ENCODE measurements at places on chromosomes 3 and 15.

DNA sequence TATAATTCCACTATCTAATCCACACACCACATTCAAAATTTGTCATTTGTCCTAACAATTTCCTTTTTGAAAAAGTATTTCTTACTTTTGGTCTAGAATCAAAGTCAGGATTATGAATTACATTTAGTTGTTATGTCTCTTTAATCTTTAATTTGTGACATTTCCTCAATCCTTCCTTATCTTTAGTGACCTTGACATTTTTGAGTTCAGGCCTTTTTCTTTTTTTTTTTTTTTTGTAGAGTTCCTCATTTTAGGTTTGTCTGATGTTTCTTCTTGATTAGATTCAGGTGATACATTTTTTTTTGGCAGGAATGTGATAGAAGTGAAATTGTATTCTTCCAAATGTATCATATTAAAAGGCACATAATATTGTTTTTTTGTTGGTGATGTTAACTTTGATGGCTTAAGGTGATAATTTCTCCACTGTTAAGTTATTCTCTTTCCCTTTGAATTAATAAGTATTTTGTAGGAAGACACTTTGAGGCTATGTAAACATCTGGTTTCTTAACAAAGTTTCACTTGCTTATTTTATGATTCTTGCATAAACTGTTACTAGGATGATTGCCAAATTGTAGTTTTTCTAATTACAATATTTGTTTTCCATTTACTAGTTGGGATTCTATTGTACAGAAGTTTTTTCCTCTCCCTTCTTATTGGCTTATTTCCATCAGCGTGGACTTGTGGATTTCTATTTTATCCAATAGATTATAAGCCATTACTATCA, 16.3 kb downstream of the SLC35G2 start:
- no peak for DNase-seq

- DNase-seq: no peak
Observed at GRCh38 chr3:165502707-165503106, 306.5 kb upstream of the SLITRK3 start.

DNA sequence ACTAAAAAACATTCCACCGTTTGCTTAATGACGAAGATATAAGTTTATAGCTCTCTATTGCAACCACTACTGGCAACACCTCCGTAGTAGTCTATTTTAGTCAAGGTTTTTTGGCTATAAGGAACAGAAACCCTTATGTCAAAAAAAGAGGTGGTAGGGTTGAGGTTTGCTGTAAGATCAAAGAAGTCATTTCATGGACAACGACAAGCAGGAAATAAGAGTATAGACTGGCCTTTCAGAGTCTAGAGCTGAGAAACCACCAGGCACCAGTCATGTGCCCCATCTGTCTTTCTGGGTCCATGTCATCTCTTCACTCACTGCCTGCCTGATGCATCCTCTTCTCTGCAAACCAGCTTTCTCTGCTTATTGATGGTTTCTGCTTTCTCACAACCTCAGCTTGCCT, 42.7 kb downstream of the THBS1 start:
- no peak for DNase-seq

DNA sequence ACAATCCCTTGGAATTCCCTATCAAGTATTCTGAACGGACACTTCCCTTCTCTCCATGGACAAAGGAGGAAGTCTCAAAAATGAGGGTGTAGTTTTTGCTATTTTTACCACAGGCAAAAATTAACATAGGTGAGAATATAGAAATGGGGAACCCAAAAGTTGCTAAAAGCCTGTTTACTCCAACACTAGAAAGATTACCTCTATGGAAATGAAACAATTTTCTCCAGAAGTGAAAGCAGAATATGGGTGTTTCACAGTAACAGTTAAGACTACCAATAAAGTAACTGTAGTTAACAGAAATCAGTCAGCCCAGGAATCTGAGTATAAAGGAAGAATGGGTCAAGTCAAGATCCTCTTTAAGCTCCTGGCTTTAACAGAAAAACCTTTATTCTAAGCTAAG, 9.3 kb downstream of the TRA2B start:
- no peak for DNase-seq

- DNase-seq: no peak
Observed at GRCh38 chr3:161354554-161354953, 16.8 kb downstream of the SPTSSB start.

DNA sequence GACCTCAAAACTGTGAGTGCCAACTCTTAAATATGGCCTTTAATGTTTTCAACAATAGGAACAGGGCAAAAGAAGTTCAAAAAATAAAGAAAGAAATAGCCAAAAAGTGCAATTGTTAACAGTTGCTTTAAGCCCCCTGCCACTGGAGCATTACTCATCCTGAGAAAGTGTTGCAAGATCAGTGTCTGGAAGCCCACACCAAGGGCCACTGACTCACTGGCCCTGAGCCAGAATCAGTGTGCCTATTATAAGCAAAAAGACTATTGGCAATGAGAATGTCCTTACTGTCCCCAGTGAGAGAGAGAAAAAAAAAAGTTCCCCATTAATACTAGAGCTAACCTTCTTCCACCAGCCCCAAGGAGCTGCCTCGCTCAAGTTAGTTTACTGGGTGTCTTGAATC, 480.1 kb upstream of the ZNF385D start:
- no peak for DNase-seq

GRCh38 chr3:147656023-147656422, 246.9 kb downstream of the ZIC1 start:
- no peak for DNase-seq
